GM18507 (cell line): ENCODE measurements at places on chromosomes 3 and 15.

DNA sequence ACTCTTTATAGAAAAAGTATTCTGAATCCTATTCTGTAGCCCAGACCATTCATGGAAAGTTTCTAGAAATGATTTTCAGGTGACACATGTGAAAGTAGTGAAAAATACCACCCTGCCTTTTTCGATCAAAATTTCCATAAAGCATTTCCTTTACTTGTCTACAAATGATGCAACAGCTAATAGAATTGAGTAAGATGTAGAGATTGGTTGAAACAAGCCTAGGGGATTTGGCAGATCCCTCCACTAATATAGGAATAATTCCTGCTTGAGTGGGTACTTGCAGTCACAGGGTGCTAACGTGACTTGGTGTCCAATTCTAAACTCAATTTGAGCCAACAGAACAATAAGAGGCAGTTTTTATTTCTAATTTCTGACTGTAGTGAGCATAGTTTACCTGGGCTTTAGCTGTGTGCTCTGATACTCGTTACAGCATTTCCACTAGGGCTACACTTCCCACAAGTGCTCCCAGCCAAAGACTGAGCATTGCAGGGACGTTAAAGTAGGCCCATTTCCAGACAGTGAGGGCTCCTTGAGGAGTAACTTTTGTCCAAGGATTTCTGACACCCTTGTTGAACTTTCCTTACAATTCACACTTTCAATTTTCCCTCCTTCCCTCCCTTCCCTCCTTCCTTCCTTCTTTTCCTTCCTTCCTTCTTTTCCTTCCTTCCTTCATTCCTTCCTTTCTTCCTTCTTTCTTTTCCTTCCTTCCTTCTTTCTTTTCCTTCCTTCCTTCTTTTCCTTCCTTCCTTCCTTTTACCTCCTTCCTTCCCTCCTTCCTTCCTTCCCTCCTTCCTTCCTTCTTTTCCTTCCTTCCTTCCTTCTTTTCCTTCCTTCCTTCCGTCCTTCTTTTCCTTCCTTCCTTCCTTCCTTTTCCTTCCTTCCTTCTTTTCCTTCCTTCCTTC, 53.9 kb upstream of the TP63 start:
- no peak for DNase-seq

DNA sequence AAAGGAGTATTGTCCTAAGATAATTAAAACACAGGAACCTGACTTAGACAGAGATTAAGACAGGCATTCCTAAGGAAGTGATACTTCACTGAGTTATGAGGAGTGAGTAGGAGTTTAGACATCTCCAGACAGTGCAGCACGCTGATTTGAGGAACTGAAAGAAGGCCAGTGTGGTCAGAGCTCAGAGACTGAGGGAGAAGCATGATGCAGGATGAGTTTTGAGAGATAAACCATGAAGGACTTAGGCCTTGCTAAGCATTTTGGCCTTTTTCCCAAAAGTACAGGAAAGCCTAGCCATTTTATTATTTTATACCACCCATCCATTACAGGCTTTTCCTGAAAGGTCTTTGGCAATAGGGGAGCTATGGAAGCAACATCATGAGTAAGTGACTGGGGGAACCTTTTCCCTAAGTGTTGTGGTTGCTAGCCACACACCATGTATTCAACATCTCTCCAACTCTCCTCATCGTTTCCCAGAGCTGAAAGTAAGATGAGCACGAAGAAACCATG, 375.6 kb upstream of the TPRG1 start:
- peak; percentile 1 for DNase-seq

- no peak for DNase-seq
Observed at GRCh38 chr15:47412136-47412535, 305.2 kb upstream of the SEMA6D start.

DNA sequence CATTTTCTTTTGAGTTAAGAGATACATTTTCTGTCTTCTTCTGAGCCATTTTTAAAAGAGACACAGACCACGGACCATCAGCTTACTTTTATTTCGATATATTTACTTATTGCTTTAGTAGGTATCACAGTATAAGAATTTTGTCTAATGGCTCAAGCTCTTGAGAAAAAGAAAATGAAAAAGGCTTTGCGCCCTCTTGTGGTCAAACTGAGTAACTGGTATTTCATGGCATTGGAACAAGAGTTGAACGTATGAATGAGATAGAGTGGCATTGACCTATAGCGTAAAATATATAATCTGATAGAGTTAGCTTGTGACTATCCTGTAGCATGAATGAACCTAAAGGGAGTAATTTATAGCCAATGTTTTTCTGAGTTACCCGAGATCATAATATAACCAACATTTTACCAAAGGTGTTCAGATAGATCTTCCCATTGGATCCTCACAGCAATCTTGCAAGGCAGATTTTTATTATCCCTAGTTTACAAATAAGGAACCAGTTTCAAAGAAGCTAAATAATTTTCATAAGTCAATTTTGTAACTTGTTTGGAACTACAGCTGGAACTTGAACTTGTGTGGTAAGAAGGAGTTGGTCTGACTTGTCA, 154.6 kb downstream of the POLR2M start:
- no peak for DNase-seq
